Fibroblast of skin of right quadriceps (primary cell): ENCODE measurements at places on chromosomes 12 and 14.
A peak's percentile ranks its signal among the peaks of the same experiment; 100 is the strongest.

GRCh38 chr14:34643361-34643760, 13.4 kb upstream of the SNX6 start:
- DNase-seq = no peak

DNA sequence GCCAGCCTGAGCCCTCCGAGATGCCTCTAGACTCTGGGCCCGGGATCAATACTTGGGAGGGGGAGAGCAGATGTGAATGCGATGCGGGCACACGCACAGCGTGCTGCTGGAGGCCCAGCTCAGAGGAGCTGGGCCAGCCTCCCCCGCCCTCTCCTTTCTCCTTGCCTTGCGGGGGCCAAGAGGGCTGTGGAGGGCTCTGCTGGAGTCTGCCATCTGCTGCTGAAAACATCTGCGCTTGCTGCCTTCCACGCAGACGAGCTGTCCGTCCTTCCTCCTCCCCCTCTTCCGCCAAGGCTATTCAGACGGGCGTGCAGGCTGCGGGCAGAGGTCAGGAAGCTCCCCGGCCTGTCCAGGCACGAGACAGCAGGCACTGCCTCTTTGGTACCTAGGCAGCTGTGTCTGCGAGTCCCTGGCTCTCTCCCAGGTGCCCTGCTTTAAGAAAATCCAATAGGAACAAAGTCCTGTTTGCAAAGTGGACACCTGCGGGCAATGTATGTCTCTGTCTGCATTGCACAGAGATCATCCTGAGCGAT, 75.2 kb downstream of the SPRING1 start:
- DNase-seq = peak; percentile 20

GRCh38 chr14:103875010-103875409, 27.6 kb upstream of the PPP1R13B start:
- DNase-seq = no peak

- DNase-seq = peak; percentile 45
These were observed 37.8 kb downstream of the PHETA1 start for GRCh38 chr12:111330800-111331752.

DNA sequence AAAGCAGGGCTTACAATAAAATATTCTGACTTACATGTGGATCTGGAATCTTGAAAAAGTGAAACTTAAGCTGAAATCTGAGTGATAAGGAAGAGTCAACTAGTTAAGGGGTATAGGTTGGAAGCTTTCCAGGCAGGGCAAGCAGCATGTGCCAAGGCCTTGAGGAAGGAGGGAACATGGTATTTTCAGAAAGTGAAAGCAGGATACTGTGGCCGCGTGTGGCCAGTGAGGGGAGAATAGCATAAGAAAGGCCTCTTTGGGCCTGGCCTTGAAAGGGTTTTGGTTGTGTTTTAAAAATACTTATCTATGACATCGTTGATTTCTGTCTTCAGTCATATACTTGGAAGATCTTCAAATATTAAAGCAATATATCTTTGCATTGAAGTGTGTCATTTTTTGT, 213.4 kb downstream of the AKAP6 start:
- DNase-seq = no peak

- no peak for DNase-seq
These were observed 24.2 kb downstream of the TRAFD1 start for GRCh38 chr12:112149596-112149995.

- DNase-seq = no peak
These were observed 42.5 kb downstream of the LMO3 start for GRCh38 chr12:16563504-16563903.

DNA sequence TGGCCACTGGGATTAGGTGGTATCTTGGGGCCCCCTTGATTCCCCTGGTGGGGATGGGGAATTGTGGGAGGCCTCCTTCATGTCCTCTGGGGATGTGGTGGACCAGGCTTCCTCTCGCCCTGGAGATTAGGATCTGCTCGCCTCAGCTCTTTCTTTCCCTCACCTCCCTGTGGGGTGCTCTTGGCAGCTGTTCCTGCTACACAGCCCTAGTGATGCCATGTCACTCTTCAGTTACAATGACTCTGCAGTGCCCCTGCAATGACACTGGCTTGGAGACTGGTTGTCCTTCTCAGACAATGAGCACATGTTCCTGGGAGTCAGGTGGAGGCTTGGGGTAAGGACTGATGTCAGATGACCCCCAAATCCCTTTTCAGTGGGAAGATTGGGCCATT, 83.9 kb downstream of the ADCK1 start:
- DNase-seq = no peak

GRCh38 chr12:132169376-132169775, 25.1 kb downstream of the NOC4L start:
- no peak for DNase-seq

GRCh38 chr12:7497661-7498060, 5.9 kb downstream of the CD163 start:
- DNase-seq = peak; percentile 67

DNA sequence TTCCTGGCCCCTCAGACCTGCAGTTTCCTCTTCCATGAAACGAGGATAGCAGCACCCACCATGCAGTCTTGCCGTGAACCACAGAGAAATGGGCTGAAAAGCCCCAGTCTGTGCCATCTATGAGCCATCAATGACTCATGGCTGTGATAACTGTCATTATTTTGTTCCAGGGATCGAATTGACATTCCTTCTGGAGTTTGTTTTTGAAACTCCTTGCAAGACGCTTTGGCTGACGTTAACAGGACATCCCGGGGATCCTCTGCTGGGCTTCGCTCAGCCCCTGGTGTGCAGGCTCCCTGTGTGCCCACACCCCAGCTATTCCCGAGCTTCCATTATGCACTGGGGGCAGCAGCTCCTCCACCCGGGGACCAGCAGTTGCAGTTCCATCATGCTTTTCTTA, 33.8 kb downstream of the MMAB start:
- peak; percentile 70 for DNase-seq

DNA sequence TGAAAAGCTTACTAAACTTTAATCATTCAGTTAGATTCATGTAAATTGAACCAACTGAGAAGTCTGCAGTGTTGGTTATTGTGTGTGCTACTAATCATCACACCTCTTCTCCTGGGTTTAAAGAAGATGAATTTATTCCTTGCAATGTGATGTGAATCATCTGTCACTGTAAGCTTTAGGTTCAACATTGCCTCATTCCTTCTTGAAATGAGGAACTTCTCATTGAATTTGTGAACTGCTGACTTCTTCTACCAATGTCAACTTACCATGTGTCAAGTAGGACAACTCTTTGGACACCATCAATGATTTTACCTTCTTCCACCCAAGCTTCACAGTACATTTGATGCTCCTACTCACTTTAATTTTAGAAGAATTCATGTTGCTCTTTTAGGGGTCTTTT, 17.4 kb upstream of the PRB2 start:
- DNase-seq = no peak

- peak; percentile 30 for DNase-seq
These were observed 23.5 kb upstream of the SMAGP start for GRCh38 chr12:51293696-51294095.

- DNase-seq = peak; percentile 72
These were observed 158.9 kb upstream of the AMIGO2 start for GRCh38 chr12:47238669-47239114.

DNA sequence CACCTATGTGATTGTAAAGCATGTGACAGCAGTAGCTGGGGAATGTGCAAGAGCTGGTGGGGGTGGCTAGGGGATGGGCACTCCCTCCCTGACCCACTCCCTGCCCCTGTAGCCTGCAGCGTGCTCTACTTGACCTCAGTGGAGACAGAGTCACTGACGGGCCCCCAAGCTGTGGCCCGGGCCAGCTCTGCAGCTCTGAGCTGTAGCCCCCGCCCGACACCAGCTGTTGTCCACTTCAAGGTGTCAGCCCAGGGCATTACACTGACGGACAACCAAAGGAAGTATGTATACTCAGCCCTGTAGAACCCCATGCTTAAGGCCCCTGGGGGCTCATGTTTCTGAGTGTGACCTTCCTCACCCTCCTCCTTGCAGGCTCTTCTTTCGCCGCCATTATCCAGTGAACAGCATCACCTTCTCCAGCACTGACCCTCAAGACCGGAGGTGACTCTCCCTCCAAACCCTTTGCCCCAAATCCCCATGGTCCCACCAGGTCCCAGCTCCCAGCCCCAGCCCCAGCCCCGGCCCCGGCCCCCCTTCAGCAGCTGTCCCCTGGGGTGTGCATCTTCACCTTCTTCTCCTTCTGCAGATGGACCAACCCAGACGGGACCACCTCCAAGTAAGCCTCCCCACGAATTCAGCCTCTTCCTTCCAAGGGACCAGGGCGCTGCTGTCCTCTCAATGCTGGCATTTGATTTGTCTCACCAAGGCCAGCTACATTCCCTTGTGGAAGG, 13.3 kb downstream of the TNS2 start:
- DNase-seq = no peak

DNA sequence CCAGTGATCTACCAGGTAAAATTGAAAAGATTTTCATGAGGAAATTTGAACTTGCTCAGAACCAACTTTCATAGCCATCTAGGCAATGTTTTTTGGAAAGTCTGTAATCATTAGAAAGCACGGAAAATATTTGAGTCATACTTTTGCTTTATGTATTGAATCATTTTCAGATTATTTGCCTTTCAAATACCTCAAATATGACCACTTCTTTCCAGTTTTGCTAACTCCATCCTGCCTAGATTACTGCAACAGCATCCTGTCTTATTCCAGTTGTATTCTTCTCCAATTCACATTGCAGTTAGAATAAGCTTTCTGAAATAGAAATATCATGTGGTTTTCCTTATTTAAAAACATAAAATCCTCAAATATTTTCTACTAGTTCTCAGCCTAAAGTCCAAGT, 239.8 kb upstream of the FAR2 start:
- DNase-seq = peak; percentile 35

DNA sequence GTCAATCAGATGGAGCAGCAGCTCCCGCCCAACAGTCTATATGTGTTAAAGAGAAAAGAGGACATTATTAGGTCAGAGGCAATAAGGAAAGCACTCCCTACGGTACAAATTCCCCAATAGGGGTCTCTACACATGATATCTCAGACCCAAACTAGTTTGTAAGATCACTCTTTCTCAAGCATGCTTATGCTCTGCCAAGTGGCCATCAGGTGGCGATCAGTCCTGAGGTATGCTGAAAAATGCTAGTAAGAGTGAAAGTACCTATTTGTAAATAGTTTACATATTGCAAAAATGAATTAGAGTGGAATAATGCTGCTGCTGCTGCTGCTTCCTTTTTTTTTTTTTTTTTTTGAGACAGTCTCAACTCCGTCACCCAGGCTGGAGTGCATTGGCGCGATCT, 61.0 kb downstream of the CPM start:
- DNase-seq = peak; percentile 6

- no peak for DNase-seq
These were observed 13.7 kb downstream of the PIGH start for GRCh38 chr14:67586369-67586768.

- DNase-seq = no peak
These were observed 17.4 kb upstream of the DEGS2 start for GRCh38 chr14:100176811-100177327.

- DNase-seq = no peak
These were observed 164.1 kb downstream of the PHETA1 start for GRCh38 chr12:111204788-111205241.

GRCh38 chr12:34097213-34097612, 74.9 kb downstream of the ALG10 start:
- no peak for DNase-seq

- DNase-seq = peak; percentile 84
These were observed 121.9 kb upstream of the SLC38A2 start for GRCh38 chr12:46494424-46494823.

DNA sequence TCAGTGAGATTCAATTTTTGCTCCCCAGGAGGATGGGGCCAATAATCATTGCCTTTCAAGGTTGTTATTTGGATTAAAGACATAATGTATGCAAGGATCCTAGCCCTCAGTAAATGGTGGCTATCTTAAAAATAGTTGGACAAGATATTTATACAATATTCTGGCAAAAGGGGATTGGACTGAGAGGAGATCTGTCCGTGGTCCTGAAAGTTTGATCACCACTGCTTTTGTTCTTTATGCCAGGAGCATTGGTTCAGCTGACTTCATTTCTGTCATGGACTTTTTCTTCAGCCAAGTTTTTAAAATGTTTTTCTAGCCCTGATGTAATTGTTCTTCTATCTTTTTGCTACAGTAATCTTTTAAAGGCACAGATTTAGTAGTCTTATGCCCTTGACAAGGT, 70.2 kb upstream of the TCL1A start:
- DNase-seq = peak; percentile 26

- no peak for DNase-seq
These were observed 41.5 kb upstream of the DAAM1 start for GRCh38 chr14:59147007-59147406.

DNA sequence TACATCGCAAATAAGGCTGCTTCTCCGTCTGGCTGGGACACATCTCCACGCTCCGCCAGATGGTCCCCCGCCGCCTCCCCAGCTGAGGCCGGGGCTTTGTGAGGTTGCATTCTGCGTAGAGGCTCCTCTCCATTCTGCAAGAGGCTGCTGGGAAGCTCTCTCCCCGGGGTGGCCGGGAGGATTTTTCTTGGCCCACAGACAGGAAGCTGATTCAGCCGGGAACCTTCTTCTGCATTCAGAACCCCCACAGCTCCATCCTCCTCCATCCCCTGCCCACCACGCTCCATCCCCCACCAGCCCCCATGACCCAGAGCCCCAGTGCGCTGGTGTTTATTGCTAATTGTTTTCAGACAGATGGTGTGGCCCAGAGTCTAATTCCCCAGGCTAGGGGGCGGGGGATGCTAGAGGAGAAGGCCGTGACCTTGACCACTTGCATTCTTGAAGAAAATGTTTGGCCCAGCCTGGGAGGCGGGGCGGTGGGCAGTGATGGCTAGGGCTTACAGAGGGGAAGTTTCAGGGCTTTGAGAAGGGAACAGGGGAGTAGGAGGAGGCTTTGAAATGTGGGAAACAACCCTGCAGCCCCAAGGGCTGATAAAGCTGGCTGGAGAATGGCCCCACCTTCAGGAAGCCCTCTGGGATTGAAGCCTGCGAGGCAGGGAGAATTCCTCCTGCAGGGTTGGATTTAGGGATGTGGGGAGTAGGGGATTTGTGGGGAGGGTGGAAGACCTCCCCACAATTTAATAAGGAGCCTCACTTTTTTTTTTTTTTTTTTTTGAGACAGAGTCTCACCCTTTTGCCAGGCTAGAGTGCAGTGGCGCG, 88.5 kb upstream of the NCOR2 start:
- DNase-seq = peak; percentile 98

DNA sequence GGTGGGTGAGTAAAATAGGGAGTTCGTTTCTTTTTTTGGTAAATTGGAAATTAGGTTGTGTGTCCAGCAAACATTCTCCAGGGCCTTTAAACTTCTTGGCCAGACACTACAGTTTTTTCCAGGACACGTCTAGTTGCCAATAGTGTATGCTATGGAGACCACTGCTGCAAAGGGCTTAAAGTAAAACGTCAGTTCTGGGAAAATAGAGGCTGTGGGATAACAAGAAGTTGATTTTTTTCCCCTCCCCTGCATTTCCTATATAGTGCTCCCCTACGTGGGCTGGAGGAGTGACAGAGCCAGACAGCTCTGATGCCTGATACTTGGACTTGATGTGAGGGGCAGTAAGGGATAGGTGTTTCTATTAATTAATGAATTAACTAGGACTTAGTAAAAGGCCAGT, 2.4 kb downstream of the ACVR1B start:
- no peak for DNase-seq

GRCh38 chr12:72273851-72274351, 1.7 kb downstream of the TRHDE start:
- no peak for DNase-seq
